ENCODE measurements at places on chromosomes 1 and 21.

- H3K27me3 ChIP-seq: peaks cover 25% of the 10 kb centered on the region
- H3K27ac ChIP-seq: no peak overlapping the region
- DNase-seq: peak; percentile 23
- no peak overlapping the region for H3K4me3 ChIP-seq
These were observed 22.7 kb upstream of the ARF1 start for GRCh38 chr1:228059634-228060457.

DNA sequence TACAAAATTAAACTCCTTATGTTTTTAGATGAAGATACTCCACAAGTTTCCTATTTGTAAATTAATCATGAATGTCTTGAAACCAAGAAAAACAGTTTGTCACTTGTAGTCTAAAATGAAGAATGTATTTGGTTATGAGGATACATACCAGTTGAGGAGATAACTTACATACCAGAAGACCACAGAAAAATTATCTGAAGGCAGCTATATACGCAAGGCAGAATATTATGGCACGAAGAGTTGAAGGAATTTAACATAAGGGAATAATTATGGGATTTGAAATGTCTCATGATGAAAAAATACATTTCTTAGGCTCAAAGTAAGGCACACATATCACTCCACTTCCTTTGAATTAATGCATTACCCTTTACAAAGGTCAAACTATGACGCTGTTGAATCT lies 73.3 kb downstream of the IFI44 start:
- no peak overlapping the region for H3K27ac ChIP-seq
- no peaks in the 10 kb centered on the region for H3K36me3 ChIP-seq
- H3K4me1 ChIP-seq: no peaks in the 10 kb centered on the region
- DNase-seq: no peak
- H3K4me3 ChIP-seq: no peak overlapping the region
- no peaks in the 10 kb centered on the region for H3K27me3 ChIP-seq

DNA sequence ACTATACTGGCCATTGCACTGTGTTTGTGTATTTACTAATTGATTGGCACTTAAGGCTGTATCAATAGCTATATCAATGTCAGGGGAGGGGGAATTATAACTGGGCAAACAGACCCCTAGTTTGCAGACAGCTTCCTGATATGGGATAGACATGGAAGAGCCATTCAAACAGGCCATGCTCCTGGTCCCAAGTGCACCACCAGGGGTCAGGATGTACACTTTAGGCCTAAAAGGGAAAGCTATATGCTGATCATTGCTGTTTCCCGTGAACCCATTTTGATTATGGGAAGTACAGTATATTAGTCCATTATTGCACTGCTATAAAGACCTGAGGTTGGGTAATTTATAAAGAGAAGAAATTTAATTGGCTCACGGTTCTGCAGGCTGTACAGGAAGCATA lies 124.9 kb upstream of the BACE2 start:
- no peaks in the 10 kb centered on the region for H3K27me3 ChIP-seq
- no peaks in the 10 kb centered on the region for H3K4me1 ChIP-seq
- DNase-seq: no peak
- H3K27ac ChIP-seq: no peak overlapping the region
- H3K4me3 ChIP-seq: no peak overlapping the region

DNA sequence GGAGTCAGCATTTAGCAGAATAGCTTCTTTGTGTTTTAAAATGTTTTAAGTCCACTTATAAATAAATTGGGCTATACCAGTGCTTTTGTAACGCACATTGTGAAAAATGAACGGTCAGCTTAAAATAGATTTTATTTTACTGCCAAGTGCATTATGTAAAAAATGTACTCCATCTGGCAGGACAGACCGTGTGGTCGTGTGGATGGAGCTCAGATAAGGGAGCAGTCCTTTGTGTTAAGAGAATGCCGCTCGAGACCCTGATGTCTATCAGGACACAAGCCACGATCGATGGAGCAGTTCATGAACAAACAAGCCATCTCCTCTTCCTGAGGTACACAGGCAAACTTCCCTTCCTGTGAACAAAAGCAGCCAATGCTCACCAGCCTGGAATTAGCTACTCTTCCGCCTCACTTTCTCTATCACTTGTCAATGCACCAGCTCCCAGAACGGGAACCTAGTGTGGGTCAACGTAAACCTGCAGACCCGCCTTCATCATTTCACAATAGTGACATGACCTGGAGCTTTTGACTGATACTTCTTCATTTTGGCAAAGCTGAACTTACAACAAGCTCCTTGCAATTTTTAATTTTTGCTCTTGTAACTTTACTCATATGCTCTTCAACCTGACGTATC lies 243.5 kb downstream of the TGFB2 start:
- H3K4me3 ChIP-seq: no peak overlapping the region
- H3K4me1 ChIP-seq: peaks cover 33% of the 10 kb centered on the region

GRCh38 chr1:39003794-39004193 lies 12.7 kb downstream of the AKIRIN1 start:
- no peaks in the 10 kb centered on the region for H3K27me3 ChIP-seq
- peaks cover 28% of the 10 kb centered on the region for H3K36me3 ChIP-seq
- no peak for DNase-seq
- H3K4me1 ChIP-seq: no peaks in the 10 kb centered on the region

DNA sequence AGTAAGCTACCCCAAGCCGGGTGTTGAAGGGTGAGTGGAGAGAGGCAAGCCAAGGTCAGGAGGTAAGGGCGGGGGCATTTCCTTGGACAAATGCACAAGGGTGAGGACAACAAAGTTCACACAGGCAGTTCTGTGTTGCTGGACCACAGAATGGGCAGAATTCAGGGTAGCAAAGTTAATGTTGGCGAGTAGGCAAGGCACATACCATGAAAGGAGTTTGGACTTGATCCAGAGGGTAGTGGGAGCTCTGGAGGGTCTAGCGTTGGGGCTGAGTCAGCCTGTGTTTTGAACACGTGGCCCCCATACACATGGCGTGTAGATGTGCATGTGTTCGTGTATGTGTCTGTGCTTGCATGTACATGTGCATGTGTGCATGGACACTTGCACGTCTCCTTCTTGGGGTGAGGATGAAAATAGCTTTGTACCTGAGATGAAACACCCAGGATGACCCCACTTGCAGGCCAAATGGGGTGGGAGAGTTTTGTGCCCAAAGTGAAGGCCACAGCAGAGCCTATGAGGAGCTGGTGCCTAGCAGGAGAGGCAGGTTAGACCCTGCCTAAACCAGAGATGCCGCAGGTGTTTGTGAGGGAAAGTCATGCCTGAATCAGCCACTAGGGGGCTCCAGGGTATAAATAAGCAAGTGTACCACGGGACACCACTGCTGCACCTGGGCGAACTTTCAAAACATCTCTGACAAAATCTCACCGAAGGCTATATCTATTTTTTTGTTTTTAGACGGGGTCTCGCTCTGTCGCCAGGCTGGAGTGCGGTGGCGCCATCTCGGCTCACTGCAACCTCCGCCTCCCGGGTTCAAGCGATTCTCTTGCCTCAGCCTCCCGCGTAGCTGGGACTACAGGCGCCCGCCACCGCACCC lies 21.8 kb downstream of the SLC27A3 start:
- H3K4me1 ChIP-seq: no peaks in the 10 kb centered on the region
- H3K27me3 ChIP-seq: no peaks in the 10 kb centered on the region
- no peak overlapping the region for H3K27ac ChIP-seq
- H3K4me3 ChIP-seq: no peak overlapping the region
- peak; percentile 58 for DNase-seq

DNA sequence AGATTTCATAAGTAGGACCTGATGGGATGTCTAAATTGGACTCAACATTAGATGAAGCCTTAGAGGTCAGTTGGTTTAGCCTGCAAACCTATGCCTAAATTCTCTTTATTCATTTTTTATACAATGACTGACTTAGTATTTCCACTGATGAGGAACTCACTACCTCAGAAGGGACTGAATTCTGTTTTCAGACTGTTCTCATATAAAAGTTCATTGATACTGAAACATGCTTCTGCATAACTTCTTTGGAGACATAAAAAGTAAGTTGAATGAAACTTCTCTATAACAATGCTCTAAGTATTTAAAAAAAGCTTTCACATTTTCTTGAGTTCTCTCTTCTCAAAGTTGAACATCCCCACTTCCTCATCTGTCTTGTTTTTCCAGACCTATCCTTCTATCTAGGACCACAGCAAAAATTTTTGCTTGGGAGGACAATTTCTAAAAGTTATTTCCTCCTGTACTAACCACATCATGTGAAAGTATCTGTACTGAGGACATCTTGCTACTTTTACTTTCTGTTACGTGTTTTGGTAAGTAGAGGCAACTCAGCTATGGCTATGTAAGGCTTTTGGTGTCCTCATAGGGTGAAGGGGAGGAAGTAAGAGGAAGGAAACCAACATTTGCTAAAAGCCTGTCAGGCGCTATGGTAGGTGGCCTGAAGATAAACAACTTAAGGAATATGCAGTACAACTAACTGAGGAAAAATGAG lies 64.1 kb downstream of the USP24 start:
- H3K36me3 ChIP-seq: peaks cover 8% of the 10 kb centered on the region
- H3K4me3 ChIP-seq: no peak overlapping the region
- no peaks in the 10 kb centered on the region for H3K4me1 ChIP-seq
- DNase-seq: no peak
- no peaks in the 10 kb centered on the region for H3K27me3 ChIP-seq

All from endothelial cell of umbilical vein (primary cell).